ENCODE measurements at places on chromosomes 11 and 22.

GRCh38 chr22:44179196-44179988, 1.3 kb upstream of the PARVG start:
- no peak for DNase-seq

GRCh38 chr22:36311386-36312085, 58.6 kb downstream of the APOL1 start:
- DNase-seq: no peak

DNA sequence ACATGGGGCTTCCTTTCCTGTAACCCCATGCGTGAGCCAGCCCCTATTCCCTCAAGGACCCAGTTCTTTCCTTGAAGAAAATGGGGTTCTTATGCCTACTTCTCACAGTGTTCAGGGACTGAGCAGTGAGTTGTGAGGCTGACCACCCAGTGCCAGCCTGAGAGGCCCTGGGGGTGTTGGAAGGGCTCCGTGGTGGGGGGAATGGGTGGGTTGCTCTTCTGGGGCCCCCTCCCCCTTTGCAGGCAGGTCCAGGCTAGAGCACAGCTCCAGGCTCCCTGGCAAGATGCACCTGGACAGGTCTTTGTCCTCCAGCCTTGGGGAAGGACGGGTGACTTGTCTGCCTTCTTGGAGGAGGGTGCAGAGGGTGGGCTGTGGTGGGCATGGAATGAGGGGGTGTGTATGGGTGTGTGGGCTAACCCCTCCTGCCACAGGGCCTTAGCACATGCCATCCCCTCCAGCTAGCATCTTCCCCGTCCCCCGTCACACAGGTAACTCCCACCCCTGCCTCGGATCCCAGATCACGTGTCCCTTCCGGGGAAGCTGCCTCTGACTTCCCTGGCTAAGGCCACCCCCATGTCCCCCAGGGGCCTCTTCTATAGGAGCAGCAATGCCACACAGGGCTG, 64.6 kb downstream of the MYEOV start:
- no peak for DNase-seq

DNA sequence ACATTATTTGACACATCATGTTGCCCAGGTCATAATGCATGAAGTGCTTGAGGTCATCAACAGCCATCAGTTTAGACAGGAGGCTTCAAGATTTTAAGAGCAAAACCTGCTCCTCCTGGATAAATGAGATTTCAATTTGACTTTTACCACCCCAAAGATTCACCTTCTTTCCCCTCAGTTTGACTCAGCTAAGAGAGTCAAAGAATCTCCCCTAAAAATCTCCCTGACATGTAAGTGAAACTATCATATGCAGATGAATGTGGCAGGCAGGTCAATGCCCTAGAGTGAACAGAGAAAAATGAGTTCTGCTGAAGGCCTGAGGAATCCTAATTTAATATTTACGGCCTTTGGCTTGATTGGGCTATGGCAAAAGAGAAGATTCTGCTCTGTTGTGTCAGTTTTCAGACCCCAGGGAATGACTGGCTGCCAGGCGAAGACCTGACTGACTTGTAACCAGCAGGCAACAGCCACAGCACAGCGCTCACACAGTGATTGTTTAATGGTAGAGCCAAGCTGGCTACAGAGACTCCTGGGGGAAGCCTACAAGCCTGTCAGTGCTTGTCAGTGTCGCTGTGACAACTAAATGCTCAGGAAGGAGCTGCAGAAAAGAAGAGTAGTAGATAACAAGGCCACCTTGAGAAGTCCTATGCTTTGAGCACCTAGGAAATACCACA, 491.2 kb upstream of the LRRC4C start:
- DNase-seq: no peak

GRCh38 chr11:24064309-24064903, 432.4 kb upstream of the LUZP2 start:
- peak; percentile 5 for DNase-seq

DNA sequence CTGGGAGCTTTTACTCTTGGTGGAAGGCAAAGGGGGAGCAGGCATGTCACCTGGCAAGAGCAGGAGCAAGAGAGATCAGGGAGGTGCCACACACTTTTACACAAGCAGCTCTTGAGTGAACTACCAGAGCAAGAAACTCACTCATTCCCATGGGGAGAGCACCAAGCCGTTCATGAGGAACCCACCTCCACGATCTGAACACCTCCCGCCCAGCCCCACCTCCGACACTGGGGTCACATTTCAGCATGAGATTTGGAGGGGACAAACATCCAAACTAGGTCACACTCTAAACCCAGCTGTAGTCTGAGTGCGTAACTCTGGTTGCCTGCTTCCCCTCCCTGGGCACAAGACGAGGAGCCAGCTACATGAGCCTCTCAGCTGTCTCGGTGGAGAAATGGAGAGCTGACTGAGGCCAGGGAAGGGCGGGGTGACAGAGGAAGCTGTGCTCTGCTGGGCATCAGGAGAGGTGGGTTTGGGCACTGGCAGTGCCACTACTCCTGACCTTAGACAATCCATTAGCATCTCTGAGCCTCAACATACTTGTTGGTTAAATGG, 134.6 kb downstream of the PKNOX2 start:
- no peak for DNase-seq

DNA sequence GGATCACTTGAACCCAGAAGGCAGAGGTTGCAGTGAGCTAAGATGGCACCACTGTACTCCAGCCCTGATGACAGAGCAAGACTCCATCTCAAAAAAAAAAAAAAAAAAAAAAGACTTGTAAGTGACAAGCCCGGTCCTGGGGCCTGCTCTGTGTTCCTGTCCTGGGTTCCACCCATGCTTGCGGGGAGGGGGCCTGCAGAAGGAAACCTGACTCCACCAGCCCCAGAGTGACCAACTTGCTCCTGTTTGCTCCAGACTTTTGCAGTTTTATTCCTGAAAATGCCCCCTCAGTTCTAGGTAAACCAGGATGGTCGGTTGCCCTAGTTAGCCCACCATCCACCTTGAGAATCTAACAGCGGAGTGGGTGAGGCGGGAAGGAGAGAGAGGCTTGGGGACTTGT, 10.1 kb upstream of the LRP5 start:
- no peak for DNase-seq

- DNase-seq: no peak
Observed at GRCh38 chr11:14793546-14793945, 98.5 kb downstream of the CYP2R1 start.

GRCh38 chr22:32994041-32994830, 63.9 kb downstream of the SYN3 start:
- DNase-seq: peak; percentile 62

DNA sequence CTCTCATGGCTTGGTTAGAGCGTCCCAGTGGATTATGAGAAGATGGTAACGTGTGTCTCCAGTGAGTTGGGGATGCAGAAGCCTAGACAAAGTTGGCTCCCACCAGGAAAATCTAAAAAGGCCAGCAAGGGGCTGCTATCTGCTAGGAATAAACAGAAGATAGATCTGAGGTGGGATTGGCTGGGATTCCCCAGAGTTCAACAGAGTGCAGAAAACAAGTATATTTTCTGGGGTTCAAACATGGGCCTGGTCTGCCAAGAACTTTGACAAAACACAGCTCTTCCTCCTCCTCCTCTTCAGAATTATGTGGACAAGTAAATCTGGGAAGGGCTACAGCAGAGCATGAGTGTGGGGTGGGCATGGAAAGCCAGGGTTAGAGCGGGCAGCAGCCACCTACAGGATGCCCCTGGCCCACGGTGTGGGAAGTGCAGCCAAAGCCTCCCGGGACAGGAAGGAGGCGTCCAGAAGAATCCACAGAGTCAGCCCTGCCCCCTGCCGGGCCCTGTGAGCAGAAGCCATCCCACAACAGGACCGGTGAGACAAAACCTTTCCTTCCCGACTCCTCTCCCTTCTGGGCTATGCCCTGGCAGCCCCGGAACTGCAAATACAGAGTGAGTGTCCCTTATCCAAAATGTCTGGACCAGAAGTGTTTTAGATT, 67.1 kb downstream of the CD82 start:
- no peak for DNase-seq

- no peak for DNase-seq
Observed at GRCh38 chr11:130673698-130674097, 225.3 kb downstream of the ADAMTS15 start.

DNA sequence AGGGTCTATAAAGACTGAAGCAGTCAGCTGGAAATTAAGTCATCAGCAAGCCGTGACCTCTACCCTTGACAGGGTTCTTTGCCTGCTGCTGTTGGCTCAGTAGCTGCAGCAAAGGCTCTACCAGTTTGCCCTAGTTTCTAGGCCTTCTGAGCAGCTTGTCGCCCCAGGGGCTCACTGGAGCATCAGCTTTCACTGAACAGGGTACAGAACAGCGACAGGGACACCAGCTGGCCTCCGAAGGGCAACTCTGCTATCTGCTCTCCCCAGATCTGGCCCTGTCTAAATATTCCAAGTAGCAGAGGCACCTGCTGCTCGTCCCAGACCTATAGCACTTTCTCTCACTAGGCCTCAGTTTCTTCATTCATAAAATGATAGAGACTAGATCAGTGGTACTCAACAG, 42.4 kb downstream of the SMCO4 start:
- DNase-seq: no peak

DNA sequence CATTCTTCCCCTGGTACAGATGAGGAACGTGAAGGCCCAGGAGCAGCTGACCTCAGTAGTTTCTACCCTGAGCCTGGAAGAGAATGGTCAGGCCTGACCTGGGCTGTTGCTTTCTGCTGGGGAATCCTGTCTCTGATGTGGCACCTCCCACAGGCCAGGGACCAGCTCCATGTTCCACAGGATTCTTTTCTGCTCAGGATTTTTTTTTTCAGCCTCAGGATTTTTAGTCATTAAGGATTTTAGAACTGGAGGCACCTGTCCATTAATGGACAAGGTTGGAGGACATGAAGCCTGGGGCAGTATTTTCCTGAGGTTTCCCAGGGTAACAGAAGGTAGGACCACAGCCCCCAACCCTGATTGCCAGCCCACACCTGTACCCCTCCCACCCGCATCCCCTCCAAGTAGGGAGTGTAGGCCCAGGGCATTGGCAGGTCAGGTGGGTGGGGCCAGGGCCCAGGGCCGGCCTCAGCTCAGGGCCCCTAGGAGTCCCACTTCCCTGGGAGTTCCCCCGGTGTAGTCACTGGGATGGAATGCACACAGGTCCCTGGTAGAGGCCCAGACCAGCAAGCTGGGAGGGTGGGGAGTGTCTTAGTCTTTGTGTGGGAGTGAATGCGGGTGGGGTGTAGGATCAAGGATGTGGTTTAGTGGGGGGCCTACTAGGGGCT, 16.1 kb downstream of the BIK start:
- DNase-seq: no peak

- DNase-seq: no peak
Observed at GRCh38 chr11:35567737-35568465, 42.5 kb upstream of the PAMR1 start.

DNA sequence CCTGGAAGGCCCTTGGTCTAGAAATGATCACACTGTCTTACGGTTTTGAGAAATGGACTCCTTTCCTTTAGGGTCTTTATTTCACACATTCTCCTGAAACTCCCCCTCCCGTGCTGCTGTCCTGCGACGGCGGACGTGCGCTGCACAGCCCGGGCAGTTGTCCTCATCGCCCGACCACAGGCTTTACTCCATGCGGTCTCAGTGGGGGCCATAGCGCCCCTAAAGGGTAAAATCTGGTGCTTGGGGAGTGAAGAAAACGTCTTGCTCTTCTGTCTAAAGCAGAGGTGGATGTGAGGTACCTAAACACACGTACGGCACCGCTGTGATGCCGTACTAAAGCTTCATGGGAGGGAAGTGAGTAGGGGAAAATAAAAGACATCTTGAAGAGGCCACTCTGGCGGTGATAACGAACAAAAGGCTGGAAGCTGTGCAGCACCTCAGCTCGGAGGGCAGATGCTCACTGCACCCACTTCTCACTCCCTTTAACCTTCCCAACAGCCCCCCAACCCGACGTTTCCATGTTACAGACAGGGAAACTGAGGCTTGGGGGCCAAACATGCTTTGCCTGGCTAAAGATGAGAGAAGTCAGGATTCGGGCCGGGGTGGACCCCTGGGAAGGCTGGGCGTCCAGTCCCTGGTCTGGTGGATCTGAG, 22.6 kb downstream of the MPPED1 start:
- no peak for DNase-seq

GRCh38 chr22:36544107-36544620, 15.2 kb upstream of the EIF3D start:
- DNase-seq: no peak

DNA sequence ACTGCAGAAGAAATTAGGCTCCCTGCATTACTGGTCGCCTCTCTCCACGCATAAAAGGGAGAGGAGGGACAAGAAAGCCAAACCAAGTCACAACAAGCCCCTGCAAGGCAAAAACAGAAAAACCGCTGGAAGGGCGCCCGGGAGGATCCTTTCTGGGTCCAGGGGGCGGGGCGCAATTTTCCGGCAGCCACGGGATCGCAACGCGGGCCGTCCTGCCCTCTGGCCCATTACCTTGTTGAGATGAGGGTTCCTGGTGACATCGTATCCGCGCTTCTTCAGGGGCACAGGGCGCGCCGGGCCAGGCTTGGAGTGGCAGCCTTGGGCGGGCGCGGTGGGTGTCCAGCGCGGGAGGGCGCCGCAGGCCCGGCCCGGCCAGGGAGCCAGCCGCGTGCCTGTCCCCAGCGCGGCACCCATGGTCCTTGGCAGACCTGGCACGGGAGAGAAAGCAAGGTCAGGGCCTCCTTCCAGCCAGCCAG, 847 bp downstream of the ME3 start:
- DNase-seq: no peak

DNA sequence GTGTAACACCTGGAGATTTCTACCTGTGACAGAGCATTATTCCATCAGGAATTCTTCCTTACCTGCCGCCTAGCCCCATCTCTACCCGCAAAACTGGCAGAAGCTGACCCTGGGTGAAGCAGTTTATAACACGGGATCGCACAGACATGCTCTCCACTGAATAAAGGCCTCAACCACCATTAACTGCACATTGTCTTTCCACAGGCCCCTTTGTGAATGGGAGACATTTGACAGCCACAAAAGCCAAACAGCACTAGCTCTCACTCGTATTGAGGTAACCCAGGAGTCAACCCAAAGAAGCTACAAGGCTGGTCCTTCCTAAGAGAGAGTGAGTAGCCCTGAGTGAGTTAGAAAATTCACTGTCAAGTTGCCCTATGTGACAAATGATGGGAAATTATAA, 135.6 kb downstream of the RCN1 start:
- no peak for DNase-seq

DNA sequence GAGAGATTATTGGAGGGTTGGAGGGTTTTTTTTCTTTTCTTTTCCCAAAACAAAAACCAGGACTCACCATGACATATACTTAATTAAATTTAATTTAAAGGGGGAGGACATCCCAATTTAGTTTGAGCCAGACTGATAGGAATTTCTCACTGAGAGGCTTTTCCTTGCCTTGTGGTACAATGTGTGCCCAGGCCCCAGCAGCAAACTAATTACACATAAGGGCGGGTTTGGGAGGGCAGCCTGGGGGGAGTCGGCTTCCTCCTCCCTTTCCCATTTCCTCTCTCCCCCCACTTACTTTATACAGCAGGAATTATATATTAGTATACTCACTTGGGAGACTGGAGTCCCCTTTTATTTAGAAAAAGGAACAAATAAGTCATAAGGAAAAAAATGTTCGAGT, 2.9 kb downstream of the TEAD1 start:
- no peak for DNase-seq
